Esophagus squamous epithelium (tissue), 5 donors: ENCODE measurements at places on chromosomes 2 and 18.

- no peak for DNase-seq
These were observed 63.8 kb downstream of the MEX3C start for GRCh38 chr18:51133580-51134160.

DNA sequence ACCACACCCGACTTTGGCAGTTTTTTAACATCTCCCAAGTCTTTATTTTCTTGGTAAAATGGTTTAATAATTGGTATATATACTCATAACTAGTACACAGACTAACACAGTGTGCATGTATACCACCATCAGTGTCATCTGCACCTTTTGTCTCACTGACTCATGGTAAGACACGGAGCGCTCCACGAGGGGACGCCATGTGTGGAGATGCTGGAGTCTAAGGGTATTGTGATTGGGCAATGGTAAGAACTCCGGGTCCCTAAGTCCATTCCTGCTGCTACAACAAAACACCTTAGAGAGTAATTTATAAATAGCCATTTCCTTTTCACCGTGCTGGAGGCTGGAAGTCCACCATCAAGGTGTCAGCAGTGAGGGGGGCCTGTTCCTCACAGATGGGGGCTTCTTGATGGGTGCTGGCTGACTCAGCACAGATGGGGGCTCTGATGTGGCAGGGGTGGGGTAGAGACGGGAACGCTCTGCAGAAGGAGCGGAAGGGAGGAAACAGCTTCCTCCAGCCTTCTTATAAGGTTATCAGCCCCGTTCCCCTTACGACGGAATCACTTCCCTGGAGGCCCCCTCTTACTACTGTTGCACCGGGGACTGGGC lies 42.0 kb upstream of the EDAR start:
- DNase-seq = no peak

DNA sequence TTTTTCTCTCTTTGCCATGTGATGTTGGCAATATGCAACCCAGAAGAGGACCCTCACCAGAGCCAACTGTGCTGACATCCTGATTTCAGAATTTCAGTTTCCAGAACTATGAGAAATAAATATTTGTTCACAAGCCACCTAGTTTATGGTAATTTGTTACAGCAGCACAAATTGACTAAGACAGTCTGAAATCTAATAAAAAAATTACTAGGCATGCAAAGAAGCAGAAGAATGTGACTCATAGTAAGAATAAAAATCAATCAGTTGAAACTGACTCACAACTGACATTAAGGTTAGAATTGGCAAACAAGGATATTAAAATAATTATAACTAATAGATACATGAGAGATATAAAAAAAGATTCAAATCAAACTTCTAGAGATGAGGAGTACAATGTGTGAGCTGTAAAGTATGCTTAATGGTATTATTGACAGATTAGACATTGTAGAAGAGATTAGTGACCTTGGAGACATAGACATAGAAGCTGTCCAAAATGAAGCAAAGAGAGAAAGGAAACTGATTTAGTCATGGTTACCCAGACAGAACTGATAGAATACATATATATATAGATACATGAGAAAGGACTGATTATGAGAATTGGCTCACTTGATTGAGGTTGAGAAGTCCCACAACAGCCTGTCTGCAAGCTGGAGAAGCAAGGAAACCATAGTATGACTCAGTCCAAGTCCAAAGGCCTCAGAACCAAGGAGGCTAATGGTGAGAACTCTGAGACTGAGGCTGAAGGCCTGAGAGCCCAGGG lies 27.8 kb upstream of the TTC39C start:
- no peak for DNase-seq

DNA sequence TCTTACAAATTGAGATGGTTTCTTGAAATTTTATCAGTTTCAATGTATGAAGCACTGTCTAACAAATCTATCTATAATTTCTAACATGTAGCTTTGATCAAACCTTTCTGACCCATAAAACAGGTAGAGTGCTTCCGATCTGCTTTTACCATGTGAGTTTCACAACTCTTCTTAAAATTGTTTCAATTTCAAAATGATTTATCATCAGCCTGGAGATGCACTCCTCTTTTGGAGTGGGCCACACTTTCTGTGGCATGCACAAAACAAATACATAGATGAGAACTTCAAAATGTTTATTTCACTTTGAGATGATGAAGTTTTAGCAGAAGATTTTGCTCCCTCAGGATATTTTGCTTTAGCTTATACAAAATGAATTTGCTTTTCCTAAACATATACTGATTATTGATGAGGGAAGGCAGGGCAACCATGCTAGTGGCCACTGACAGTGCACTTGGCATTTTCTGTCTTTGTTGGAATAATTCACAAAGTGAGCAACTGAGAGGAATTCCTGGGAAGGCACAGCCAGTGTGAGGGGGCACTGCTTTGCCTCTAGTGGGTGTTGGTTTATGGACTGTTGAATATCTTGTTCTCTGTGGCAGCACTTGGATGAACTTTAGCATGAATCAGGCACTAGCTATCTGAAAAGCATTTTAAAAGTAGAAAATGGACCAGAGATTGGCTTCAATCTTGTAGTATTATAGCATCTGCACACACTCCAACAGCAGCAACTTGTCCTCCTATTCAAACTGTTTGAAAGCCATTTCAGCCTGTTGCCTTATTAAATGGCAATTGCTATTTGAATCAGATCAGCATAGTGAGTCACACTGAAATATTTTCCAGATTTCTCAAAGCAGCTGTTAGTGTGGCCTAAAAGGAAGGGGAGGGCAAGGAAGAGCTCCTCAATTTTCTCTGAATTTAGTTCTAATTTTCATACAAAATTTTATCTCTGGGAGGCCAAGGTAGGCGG lies 193.2 kb downstream of the CCDC85A start:
- no peak for DNase-seq

DNA sequence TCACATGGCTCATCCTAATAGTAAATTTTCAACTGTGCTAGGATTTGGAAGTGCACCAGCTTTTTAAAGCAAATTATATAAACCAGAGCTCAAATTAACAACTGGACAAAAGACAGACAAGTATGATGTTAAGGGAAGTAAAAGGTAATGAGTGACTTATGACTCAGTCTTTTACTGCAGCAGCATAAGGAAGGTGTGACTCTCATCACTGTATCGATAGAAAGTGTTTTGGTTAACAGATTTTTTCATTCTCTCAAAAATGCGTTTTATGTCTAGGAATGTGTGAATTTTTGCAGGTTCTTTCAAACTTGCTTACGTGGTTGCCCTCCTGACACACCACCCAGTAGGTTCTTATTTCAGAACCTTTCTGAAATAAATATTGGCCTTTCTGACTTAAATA lies 244.2 kb upstream of the BOD1L2 start:
- DNase-seq = no peak

DNA sequence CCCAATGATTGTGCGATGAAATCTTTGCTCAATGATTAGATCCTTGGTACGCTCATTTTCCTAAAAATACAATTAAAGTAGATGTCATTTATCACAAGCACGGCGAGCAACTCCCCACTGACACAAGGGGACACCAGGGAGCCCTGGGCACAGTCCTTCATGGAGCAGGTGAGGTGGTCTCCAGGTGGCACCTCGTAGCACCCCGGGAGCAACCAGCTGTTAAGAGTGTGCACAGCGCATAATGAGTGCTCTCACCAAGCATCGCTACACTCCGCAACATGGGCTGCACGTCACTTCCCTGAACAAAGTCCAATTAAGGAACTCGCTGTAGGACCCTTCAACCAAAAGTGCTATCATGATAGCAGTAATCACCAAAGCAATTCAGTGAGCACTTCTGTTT lies 59.8 kb downstream of the ANO7 start:
- DNase-seq = no peak

DNA sequence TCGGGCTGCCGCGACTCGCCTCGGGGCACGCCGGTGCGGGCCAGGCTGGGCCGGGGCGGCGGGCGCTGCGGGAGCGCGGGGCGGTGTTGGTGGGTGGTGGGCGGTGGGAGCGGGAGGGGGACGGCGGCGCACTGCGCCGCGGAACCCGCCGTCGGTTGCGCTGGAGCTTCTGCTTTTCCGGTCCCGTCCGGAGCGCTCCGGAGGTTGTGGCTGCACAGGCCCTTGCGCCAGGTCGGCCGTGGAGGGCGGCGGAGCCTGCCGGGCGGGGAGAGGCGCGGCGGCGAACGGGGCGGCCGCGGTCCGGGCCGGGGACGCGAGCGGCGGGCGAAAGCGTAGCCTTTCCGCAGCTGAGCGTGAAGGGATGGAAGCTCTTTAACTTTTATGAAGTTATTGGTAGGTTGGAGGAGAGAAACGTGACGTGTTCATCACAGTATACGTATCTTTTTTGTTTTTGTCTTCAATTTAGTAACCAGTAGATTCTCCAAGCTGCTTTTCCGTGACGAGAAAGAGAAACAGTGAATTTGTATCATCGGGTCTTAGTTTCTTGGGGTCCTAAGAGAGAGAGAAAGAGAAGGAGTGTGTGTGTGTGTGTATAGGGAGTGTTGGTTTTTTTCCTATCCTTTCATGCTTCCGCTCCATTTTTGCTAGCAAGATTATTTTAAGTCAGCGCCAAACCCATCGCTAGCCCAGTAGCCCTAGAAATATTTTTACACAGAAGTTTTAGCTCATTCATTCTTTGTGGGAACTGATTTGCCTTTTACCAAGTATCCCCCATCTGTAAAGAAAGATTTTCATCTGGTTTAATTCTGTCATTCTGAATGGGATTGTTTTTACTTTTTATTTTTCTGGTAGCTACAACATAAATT lies 535 bp downstream of the ATG4B start:
- no peak for DNase-seq

DNA sequence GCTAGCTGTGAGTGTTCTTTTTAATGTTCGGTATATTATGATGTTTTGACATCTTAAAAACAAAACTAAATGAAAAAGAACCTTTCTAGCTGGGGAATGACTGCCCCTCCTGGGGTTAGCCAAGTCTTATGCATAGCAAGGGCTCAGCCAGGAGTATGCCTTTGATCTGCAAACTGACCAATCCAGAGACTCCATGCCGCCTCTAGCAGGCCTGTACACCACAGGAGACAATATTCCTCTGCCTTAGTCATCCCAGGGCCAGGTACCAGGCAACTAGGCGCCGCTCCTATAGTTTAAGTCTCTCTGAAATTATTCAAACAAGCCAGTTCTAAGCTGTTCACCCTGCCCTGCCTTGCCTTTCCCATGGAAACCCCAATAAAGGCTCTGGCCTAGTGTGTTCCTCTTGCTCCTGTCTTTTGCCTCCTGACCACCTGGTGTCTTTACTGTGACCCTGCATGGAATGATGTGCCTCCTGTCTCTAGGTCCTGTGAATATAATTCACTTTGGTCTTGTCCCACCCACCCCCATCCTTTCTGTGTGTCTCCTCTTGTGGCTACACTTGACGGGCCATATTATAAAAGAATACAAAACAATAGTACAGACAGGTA lies 52.0 kb upstream of the CHN1 start:
- DNase-seq = no peak

DNA sequence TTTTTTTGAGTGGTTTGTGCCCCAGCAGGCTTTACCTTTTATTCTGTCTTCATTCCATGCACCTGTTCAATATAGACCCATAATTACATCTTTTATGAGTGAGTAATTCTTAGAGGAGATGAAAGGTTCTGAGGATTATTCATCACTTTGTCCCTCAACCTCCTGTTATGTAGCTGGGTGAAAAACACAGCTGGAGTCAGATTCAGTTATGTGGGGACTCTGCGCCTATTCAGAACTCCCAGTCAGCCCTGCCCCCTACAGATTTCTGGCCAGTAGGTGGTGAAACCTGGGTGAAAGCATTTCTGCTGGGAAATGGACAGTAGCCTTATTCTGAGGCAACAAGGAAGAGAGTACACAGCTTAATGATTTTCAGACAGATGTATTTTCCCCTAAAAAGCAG lies 107.8 kb downstream of the MGAT5 start:
- no peak for DNase-seq

- DNase-seq = no peak
These were observed 6.4 kb downstream of the CDC42EP3 start for GRCh38 chr2:37665043-37665442.

DNA sequence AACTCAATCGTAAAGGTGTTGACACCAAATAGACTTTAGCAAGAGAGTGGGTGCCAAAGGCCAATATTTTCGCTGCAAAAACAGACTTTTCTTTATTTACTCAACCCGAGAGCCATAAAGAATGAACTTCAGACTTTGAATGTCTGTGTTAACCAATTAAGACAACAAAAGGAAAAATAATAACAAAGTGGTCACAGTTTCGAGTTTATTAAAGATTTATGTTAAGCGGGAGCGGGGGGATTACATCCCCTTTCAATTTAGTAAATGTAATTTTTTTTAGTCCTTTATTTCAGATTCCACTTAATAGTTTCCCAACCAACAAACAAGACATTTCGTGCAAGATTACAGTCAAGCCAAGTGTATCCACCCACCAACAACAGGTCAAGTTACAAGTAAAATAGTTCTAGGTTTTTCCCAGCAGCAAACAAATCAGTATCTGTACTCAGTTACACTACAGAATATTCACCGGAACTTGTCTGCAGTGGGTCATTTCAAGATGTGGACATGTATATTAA lies 9.0 kb downstream of the CDH2 start:
- no peak for DNase-seq

- no peak for DNase-seq
These were observed 58.0 kb upstream of the ARL5A start for GRCh38 chr2:151886241-151886640.

GRCh38 chr2:205390866-205391265 lies 291.4 kb upstream of the NRP2 start:
- no peak for DNase-seq

DNA sequence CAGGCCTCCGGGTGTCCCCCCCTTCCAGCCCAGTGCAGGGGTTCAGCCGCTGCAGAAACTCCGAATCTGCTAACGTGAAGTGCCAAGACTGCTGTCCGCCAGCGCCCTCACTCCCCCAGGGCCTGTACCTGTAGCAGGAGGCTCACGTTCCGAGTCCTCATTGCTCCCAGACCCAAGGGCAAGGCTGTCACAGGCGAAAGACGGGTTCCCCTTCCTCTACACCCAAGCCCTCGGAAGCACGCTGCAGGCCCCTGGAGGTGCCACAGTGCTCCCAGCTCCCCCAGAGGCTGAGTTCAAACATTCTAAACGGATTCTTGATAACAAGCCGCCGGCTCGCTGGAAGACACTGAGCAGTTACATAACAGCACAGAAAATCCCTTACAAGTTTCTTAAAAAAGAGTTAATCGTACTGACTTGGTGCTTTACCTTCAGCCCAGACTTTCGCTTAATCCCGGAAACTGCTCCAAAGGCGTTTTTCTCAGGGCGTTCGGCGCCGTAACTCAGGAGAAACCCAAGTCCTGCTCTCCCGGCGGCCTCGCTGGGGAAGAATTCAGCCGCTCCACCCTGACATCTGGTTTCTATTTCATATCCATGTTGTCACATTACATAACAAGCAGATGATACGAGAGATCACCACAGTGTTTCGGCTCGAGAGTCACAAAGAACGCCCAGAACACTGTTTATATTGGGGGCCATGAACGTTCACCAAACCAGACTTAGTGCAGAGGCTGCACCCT lies 92.0 kb downstream of the HDAC4 start:
- no peak for DNase-seq

- no peak for DNase-seq
These were observed 68.1 kb downstream of the SDC1 start for GRCh38 chr2:20156836-20157192.

DNA sequence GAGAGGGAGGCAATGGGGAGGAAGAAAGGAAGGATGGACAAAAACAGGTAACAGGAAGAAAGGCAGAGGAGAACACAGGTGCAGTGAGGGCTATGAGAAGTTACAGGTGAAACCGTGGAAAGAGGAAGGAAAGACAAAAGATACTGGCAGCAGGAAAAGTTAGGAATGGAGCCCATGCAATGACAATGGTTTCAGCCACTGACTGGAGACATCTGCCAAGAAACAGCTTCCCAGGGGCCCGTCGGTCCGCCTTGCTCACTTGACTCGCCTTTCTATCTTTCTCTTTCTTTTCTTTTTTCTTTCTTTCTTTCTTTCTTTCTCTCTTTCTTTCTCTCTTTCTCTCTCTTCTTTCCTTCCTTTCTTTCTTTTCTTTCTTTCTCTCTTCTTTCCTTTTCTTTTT lies 37.5 kb downstream of the ST8SIA5 start:
- no peak for DNase-seq
